ENCODE measurements at places on chromosomes 5 and 9.

GRCh38 chr9:89522261-89522958 lies 24.5 kb upstream of the SEMA4D start:
- no peak for DNase-seq

- no peak for DNase-seq
Observed at GRCh38 chr5:67058998-67059743, 137.4 kb downstream of the CD180 start.

GRCh38 chr5:180179442-180180420 lies 29.3 kb downstream of the RASGEF1C start:
- no peak for DNase-seq

GRCh38 chr5:100777680-100778300 lies 125.3 kb downstream of the ST8SIA4 start:
- DNase-seq, result no peak

DNA sequence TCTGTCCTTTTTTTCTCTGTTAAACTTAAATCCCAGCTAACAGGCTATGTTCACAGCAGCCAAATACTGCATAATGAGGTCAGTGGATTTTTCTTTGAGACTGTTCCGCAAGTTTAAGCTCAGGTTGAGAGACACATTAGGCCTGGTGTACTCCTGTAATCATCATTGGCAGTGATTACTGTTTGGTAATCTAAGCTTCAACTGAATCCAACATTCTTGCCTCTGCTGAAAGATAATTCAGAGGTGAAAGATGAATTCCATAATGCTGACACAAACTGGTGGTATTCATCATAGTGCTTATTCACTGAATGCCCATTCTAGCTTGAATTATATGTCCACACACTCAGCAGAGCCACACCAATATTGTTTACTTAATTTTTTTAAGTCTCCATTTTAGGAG lies 108.5 kb downstream of the NFIB start:
- DNase-seq, result no peak

DNA sequence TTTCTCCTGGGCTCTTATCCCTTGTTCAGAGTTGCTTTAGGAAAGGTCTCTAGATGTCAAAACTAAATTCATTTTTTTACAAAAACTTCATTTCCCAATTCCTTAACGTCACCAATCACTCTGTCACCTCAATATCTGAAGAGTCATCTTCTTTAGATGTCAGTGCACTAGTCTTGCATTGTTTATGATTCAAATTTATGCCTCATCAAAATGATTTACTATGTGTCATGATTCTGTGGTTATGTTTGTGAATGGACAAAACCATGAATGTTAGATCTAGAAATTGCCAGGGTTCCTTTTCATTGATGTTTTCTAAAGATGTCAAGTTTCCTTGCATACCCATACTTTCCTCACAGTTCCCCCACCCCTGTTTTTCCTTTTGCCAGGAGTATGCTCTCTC lies 21.5 kb downstream of the CWC27 start:
- DNase-seq, result no peak

DNA sequence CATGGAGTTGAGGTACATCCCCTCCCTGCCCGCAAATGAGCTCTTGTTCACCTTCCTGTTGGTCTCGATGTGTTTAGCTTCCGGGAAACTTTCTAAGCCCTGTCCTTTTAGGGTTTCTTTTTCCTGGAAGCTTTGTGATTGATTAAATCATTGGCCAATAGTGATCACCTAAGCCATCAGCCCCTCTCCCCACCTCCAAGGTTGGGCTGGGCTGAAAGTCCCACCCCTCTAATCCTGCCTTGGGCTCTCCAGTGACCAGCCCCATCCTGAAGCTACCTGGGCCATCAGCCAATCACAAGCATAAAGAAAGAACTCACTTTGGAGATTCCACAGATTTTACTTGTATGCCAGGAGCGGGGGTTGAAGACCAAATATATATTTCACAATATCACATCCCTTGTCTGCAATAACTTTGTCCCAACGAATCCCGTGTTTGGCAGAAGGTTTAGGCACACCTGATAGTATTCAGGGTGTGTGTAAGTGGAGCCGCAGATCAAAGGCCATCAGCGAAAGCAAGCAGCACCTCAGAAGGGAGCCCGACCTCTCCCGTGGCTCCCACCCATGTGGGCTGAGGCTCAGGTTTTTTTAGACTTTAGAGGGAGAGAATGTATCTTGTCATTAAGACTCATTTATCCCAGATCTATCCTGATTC lies 20.4 kb downstream of the ROPN1L start:
- DNase-seq, result no peak

All from D341Med (cell line).